ENCODE measurements at places on chromosomes 12 and 14. TPM values are rescaled to one million over a fixed set of nuclear protein-coding genes. Genes with fewer than 3 reads are reported as not detected.

TBX3 gene
- 109 TPM for polyA plus RNA-seq

DNA sequence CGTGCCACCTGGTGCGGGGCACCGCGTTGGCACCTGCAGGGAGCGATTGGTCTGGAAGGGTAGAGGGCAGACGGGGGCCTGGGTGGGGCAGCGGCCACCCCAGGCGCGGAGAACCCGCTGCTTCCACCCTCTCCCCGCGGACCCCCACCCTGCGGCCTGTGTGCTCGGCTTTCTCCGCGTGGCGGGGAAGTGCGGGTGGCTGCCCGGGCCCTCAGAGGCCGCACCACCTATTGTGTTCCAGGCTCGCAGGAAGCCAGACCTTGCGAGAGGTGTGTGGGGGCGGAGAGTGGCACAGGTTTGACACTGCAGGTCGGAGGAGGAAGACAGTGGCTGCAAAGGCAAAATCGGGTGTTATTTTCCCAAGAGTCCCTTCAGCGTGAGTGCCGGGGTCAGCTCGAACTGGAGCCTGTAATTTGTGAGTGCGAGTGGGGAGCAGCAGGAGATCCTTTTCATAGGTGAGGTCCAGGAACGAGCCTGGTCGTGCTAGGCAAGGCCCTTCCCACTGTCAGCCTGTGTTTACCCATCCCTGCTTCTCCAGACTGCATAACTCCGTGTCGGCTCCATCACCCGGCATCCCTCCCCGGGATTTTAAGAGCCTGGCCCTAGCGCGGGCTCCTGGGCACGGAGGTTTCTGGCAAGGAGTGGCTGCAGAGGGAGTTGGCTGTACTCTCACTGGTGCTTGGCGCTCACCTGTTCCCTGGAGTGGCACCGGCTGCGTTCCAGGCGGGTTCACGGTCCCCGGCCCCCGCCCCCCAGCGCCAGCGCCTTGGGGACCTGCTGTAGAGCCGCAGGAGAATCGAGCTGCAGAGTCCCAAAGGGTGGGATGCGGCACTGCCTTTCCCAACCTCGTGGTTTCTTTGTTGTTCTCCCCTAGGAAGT is 935 bp downstream of the TBC1D30 start:
- DNase-seq = no peak

GRCh38 chr12:122318607-122319605 is 52.6 kb upstream of the VPS33A start:
- no peak for DNase-seq

- DNase-seq = no peak
Measured at GRCh38 chr14:88258021-88258420, 65.0 kb downstream of the KCNK10 start.

GRCh38 chr14:65366802-65367565 is 45.5 kb upstream of the FUT8 start:
- DNase-seq = no peak

DNA sequence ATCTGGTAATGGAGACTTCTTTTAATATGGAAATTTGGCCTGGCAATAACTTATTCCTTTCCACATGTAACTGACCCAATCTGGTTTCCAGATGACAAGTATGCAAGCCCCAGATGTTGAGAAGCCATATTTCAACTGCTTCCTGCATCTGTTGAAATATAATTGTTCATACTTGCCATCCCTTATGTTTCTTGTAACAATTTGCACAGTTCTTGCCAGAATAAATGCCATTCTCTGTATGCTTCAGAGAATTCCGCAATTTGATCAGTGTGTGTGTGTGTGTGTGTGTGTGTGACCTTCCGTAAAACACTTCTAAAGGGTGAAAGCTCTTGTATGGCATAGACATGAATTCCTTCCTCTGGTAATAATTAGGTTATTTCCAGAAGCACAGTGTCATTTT is 1.8 kb upstream of the CLEC2A start:
- no peak for DNase-seq
